Dermis blood vessel endothelial cell (primary cell): ENCODE measurements at places on chromosomes 5 and 9. TPM values are rescaled to one million over a fixed set of nuclear protein-coding genes. Genes with fewer than 3 reads are reported as not detected.

DNA sequence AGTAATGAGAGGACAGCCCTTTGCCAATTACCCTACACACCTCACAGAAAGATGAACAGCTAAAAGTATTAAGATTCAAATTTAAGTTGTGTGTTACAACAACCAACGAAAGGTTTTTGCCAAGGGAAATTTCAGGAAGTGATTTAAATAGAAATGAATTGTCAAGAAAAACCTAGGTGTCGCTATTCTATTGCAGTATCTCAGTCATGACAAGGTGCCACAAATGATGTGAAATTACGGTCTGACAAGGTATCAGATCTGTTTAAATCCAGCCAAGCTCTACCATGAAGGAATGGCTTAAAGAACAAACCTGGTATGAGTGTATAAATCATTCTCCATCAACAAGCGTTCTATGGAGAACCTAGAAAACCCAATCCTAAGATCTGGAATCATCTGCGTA lies 189.7 kb downstream of the ATPSCKMT start:
- no peak for DNase-seq

GRCh38 chr9:93252116-93252780 lies 68.3 kb downstream of the WNK2 start:
- no peak for DNase-seq

DNA sequence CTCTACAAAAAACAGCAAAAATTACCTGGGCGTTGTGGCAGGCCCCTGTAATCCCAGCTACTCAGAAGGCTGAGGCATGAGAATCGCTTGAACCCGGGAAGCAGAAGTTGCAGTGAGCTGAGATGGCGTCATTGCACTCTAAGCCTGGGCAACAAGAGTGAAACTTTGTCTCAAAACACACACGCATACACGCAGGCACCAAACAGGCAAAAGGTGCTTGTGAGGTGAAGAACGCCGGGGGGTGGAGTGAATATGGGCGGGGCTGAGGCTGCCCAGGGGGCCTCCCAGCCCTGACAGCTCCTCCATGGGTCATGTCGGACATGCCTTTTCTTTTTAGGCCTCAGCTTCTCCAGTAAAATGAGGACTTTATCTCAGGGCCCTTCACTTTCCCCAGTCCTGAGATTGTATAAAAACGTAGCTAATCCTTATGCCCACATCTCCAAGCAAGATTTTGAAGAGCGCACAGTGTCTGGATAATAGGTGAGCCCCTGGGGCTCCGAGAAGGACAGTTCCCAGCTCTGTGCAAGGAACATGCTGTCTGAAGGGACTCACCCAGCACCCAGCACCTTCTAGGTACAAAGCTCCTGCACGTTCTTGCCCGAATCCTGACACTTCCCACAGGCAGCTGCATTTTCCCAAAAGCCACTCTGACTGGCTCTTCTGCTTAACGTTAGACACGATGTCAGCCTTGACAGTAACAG lies 168.3 kb downstream of the COL23A1 start:
- DNase-seq = no peak

PCDHB3 gene
- 0.51 TPM in 2 replicates for total RNA-seq

RNF180 gene
- 3.2 and 6.1 TPM in 2 replicates for total RNA-seq

GRCh38 chr5:87899721-87900131 lies 368.9 kb downstream of the TMEM161B start:
- DNase-seq = peak; percentile 24

DNA sequence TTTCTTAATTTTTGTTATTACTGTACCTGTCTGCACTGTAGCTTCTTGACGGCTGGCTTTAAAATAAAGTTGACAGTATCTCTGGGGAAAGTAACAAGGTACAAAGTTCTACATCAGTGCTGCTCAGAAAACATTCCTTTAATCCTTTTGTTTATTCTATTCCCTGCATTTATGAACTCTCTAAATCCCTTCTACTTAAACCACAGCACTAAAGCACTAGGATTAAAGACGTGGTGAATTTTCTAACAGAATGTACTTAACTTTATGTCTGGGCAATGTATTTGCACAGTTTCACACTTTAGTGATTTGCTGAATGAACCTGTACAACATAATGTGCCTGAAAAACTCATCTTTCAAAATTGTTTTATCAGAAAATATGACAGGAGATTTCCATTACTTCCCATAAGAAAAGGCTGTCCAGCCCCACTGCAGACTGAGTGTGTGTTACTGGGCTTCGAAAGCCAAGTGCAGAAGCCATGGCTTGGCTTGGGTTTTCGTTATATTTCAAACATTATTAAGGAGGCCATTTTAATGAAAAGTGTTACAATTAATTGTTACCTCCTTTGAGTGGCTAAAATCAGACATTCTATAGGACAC lies 43.8 kb downstream of the LHFPL2 start:
- no peak for DNase-seq

ARHGEF39 gene
- total RNA-seq = 0.34 and 3.1 TPM in 2 replicates

PROB1 gene
- total RNA-seq = 6.1 and 9.2 TPM in 2 replicates

SPINK13 gene
- total RNA-seq = not detected in 2 replicates

DNA sequence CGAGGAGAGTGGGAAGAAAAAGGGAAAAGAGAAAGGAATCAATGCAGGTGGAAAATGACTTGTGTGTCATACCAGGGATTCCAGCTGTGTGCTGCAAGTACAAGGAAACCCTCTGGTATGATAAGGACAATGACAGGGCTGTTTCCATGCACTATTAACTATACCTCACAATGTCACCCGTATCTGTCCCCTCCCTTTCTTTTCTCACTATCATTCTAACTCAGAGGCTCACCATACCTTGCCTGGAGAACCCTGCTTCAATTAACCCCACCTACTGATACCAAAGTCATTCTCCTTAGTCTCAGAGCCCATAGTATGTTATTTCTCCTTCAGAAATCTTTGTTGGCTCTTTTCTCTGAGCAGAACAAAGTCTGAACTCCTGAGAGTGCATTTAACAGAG lies 236.2 kb upstream of the NREP start:
- no peak for DNase-seq

GRCh38 chr9:97958812-97959511 lies 21.0 kb upstream of the HEMGN start:
- no peak for DNase-seq

DNA sequence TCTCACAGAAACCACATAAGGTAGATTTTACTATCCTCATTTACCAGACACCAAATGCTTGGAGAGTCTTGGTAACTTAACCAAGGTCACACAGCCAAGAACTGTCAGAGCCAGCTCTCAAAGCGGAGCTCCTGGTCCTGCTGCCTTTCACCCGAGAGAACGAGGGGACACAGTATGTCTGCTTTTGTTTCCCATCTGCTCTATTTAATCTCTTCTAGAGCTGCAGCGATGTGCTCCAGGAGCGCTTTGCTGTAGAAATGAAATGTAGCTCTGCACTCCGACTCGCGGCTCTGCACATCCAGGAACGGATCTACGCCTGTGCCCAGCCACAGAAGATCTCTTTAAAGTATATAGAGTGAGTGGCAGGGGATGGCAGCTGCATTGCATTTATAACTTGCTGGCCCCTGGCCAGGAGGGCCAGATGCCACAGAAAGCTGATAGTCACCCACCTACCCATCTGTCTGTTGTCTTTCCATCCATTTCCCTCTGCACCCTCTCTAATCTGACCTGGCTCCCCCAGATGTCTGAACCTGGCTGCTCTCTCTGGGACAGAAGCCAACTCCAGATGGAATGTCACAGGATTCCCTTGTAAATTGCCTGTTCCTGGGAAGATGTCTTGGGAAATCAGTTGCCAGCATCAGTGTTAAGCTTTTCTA lies 21.4 kb upstream of the TRMT10B start:
- DNase-seq = no peak

- DNase-seq = no peak
Observed at GRCh38 chr9:123940721-123941523, 11.0 kb upstream of the DENND1A start.

GRCh38 chr5:124088289-124089032 lies 576.5 kb downstream of the CSNK1G3 start:
- no peak for DNase-seq

DNA sequence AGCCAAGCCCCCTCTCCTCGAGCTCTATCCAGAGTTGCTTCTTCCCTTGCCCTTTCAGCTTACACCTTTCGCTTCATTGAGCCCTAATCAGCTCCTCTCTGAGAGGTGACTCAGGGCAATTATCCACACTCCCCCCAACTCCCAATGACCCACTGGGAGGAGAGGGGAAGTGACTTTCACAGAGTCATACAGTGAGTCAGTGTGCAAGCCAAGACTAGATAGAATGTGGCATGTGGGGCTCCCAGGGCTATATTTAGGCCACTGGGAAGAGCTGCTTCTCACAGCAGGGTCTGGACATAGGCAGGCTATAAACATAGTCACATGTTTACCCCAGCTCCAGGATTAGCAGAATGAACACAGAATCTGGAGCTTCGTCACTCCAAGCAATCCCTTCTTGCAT lies 57.4 kb downstream of the NRG2 start:
- DNase-seq = peak; percentile 69

GRCh38 chr5:60386436-60387050 lies 313.4 kb downstream of the DEPDC1B start:
- DNase-seq = no peak

GRCh38 chr5:97544678-97545077 lies 361.6 kb upstream of the RIOK2 start:
- no peak for DNase-seq

PPIC gene
- total RNA-seq = 38.6 and 74.9 TPM in 2 replicates

- DNase-seq = no peak
Observed at GRCh38 chr9:71005456-71005855, 116.0 kb downstream of the TRPM3 start.

DNA sequence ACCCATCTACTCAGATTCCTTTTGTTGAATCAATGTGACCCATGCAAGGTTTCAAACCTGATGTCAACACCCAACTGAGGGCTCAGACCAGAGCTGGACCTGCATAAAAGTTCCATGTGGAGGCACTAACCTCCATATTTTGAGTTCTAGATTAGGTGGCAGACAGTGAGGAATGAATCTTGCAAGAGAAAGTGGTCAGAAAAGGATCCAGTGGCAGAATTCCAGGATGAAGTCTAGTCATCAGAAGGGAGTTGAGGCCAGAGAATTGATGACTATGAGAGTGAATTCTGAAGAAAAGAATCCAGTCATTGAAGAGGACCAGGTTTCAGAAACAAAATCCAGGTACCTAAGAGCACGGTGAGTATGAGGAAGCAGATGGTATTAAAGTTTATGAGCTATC lies 205.1 kb upstream of the RGMB start:
- DNase-seq = no peak

GRCh38 chr5:115988002-115988401 lies 25.7 kb downstream of the LVRN start:
- DNase-seq = no peak

NKD2 gene
- total RNA-seq = 0.17 and 0.56 TPM in 2 replicates

PCAT7 gene
- not detected in 2 replicates for total RNA-seq

DNA sequence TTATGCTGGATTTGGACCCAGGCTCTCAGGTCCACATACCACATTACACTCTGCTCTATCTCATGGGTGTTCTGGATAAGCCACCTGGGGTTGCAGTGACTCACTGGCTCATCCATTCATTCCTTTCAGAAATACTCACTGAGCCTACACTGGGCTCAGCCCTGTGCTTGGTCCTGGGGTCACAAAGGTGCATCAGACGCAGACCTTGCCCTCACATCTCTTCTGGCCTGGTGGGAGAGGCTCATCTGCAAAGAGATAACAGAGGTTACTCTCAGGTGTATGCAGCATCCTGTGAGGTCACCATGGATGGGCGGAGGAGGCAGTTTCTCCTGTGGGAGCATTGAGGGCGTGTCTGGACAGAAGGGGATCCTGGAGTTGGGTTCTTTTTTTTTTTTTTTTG lies 12.1 kb downstream of the CDHR2 start:
- no peak for DNase-seq
